Body of pancreas (tissue), 4 donors: ENCODE measurements at places on chromosomes 12 and 14. TPM values are rescaled to one million over a fixed set of nuclear protein-coding genes. Genes with fewer than 3 reads are reported as not detected.

GRCh38 chr12:131671276-131671675 is 39.6 kb upstream of the SFSWAP start:
- no peak for DNase-seq
- no peaks in the 10 kb centered on the region for H3K36me3 ChIP-seq
- H3K4me1 ChIP-seq, result no peaks in the 10 kb centered on the region
- no peak overlapping the region for H3K4me3 ChIP-seq

- H3K36me3 ChIP-seq, result no peaks in the 10 kb centered on the region
- no peak for DNase-seq
- H3K27ac ChIP-seq, result no peak overlapping the region
- H3K4me3 ChIP-seq, result no peak overlapping the region
- no peaks in the 10 kb centered on the region for H3K4me1 ChIP-seq
Measured at GRCh38 chr12:63020269-63020668, 85.3 kb upstream of the PPM1H start.

DNA sequence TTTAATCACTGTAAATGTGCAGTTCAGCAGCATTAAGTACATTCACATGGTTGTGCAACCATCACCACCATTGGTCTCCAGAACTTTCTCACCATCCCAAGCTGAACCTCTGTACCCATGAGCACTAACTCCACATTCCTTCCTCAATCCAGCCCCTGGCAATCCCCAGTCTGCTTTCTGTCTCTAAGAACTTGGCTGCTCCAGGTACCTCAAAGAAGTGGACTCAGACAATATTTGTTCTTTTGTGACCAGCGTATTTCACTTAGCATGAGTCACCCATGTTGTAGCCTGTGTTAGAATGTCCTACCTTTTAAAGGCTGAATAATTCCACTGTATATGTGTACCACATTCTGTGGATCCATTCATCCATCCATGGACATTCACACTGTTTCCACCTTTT is 64.6 kb downstream of the SLC24A4 start:
- no peak for DNase-seq
- H3K27me3 ChIP-seq, result no peaks in the 10 kb centered on the region
- no peak overlapping the region for H3K4me3 ChIP-seq

The LRP1-AS gene
- total RNA-seq, result not detected

The TMEM63C gene
- 3.6 TPM for total RNA-seq

DNA sequence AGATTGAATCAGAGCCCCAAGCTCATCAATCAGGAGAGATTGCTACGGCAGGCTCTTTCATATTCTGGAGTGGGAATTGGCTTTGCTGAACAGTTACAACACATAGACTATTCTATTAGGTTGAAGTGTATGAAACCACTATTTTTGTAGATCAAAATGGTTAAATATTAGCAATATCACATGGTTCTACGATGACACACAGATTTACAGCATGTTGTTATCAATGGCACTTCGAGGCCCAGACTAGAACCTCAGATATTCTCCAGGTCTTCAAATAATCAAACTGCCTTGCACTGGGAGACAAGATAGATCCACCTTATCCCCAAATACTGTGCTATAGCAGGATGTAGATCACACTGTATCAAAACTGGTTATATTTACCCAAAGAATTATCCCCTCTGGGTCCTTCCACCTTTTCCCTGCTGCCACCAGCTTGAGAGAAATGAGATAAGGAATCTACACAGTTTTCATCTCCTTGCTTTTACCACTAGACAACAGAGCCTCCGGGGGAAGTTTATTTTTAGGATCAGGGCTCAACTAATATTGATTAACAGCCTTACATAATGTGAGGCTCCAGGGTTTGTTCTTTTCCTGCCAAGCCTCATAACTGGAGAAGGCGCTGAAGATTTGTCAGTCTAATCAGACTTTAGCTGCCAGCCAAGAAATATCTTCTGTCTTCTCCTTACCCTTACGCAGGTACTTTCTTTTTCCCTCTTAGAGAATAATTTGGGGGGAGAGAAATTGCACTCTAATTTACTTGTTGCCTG is 507.1 kb downstream of the DIO2 start:
- peaks cover 15% of the 10 kb centered on the region for H3K4me1 ChIP-seq
- H3K36me3 ChIP-seq, result no peaks in the 10 kb centered on the region
- DNase-seq, result no peak
- H3K4me3 ChIP-seq, result no peak overlapping the region
- no peaks in the 10 kb centered on the region for H3K27me3 ChIP-seq

- no peaks in the 10 kb centered on the region for H3K36me3 ChIP-seq
- H3K4me1 ChIP-seq, result no peaks in the 10 kb centered on the region
- no peak overlapping the region for H3K4me3 ChIP-seq
- no peaks in the 10 kb centered on the region for H3K27me3 ChIP-seq
- no peak for DNase-seq
Measured at GRCh38 chr14:61644834-61645233, 50.5 kb upstream of the HIF1A start.

The NPC2 gene
- 130 TPM for total RNA-seq

The STYK1 gene
- total RNA-seq, result 0.26 TPM

The RASAL1 gene
- 2.1 TPM for total RNA-seq

The NUMB gene
- total RNA-seq, result 43.8 TPM

- no peak overlapping the region for H3K4me3 ChIP-seq
- no peaks in the 10 kb centered on the region for H3K36me3 ChIP-seq
- no peak for DNase-seq
- H3K4me1 ChIP-seq, result no peaks in the 10 kb centered on the region
Measured at GRCh38 chr12:27905285-27906126, 67.0 kb downstream of the PTHLH start.

DNA sequence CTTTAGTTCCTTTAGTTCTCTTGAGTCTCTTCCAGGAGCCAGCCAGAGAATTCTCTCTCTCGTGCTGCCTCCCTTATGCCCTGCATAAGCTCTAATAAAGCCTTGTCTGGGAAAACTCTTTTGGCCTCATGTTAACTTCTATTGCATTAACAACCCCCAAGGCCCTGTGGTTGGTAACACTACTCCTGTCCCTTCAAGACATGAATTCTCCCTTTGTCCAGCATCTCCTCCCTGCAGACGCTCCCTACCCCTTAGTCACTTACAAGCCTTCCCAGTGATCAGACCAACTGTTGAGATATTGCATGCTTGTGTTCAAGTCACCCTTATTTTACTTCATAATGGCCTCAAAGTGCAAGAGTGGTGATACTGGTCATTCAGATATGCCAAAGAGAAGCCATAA is 12.1 kb downstream of the LTBR start:
- H3K4me1 ChIP-seq, result peaks cover 13% of the 10 kb centered on the region
- no peaks in the 10 kb centered on the region for H3K27me3 ChIP-seq
- no peak overlapping the region for H3K4me3 ChIP-seq
- no peak for DNase-seq

The KRT74 gene
- not detected for total RNA-seq

DNA sequence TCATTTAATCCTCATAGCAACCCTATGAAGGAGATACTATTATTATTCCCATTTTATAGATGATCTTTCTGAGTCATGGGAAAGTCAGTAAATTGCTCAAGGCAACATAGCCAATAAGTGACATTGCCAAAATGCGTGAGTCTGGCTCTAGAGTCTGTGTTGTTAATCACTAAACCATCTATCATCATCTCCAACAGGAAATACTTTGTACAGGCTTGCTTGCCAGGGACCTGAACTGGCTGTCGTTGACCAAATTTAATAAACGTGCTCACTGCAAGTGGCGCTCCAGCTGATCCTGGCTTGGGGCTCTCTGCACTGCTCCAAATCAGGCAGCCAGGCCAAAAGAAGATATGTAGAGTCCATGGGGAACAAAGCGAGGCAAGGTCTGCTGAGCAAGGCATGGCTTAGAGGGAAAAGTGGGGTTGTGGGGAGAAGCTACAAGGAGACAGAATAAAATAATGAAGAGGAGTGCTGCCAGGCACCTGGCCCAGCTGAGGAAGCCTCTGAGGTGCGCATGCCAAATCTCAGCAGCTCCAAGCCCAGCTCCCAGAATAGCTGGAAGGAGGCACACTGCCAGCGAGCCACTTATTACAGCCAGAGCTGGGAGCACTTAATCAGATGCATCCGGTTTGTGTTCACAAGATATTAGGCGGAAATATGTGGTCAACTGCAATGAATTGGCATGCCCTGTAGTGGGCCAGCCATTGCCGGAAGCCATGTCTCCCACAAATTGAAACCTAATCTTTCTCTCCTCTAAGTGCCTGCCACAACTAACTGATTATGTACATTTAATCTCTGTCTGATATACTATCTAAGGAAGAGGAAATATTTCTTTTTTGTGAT is 43.3 kb upstream of the PTPRO start:
- no peak overlapping the region for H3K4me3 ChIP-seq
- peak overlapping the region; percentile 75 for H3K27ac ChIP-seq
- DNase-seq, result peak; percentile 52
- no peaks in the 10 kb centered on the region for H3K27me3 ChIP-seq

GRCh38 chr12:12804432-12804886 is 8.7 kb upstream of the DDX47 start:
- no peaks in the 10 kb centered on the region for H3K36me3 ChIP-seq
- no peak overlapping the region for H3K27ac ChIP-seq
- H3K4me3 ChIP-seq, result no peak overlapping the region

GRCh38 chr12:30643366-30643765 is 52.3 kb downstream of the IPO8 start:
- DNase-seq, result no peak
- H3K27ac ChIP-seq, result no peak overlapping the region
- peaks cover 2% of the 10 kb centered on the region for H3K36me3 ChIP-seq
- no peak overlapping the region for H3K4me3 ChIP-seq
- H3K4me1 ChIP-seq, result peaks cover 5% of the 10 kb centered on the region
- H3K27me3 ChIP-seq, result no peaks in the 10 kb centered on the region

The DIABLO gene
- 28.3 TPM for total RNA-seq

The NUP37 gene
- 12.2 TPM for total RNA-seq

GRCh38 chr14:49727171-49727570 is 34.3 kb downstream of the KLHDC1 start:
- no peak for DNase-seq
- H3K27me3 ChIP-seq, result no peaks in the 10 kb centered on the region
- no peaks in the 10 kb centered on the region for H3K4me1 ChIP-seq
- no peaks in the 10 kb centered on the region for H3K36me3 ChIP-seq
- no peak overlapping the region for H3K4me3 ChIP-seq
- H3K27ac ChIP-seq, result no peak overlapping the region

DNA sequence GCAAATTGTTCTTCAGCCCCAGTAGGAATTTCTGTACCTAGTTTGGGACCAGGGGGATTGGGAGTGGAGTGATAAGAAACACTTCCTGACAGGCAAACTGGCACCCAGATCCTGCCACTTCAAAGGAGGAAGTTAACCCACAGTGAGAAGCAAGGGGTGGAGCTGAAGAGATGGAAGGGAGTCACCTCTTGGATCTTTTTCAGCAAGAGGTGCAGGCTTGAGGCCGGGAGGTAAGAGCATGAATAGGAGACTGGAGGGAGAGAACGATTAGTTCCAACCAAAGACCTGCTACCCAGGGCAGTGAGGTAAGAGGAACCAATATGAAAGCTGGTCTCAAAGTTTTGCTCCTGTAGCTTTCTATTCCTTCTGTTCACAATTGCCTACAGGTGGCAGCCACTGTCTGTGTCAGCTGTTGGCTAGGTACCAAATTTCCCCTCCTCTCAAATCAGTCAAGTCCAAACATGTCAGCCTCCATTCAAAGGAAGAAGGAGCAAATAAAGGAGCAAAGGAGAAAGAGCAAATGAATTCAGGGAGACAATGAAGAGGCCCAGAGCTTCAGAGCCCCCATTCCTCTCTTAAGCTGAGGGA is 14.9 kb upstream of the TAC3 start:
- no peaks in the 10 kb centered on the region for H3K27me3 ChIP-seq
- no peaks in the 10 kb centered on the region for H3K36me3 ChIP-seq
- H3K4me1 ChIP-seq, result no peaks in the 10 kb centered on the region
- H3K4me3 ChIP-seq, result no peak overlapping the region
- no peak overlapping the region for H3K27ac ChIP-seq
- no peak for DNase-seq

The PACS2 gene
- total RNA-seq, result 102 TPM

The LIN7A gene
- total RNA-seq, result 1.0 TPM

DNA sequence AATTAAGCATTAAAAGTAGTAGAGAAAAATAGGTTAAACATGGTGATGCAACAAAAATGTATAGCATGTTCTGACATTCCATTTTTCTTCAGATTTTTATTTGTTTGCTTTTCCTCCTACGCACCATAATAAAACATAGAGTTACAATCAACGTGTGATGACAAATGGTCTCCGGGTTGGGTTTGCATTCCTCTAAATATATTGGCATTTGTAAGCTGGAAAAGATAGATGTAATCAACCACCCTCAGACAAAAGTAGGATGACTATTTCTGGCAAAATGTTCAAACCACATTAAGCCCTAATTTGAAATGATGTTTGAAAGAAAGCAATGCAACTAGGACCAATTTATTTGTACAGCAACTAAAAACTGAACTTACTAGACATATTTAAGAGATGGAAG is 58.4 kb downstream of the SLC25A21 start:
- H3K27me3 ChIP-seq, result no peaks in the 10 kb centered on the region
- H3K36me3 ChIP-seq, result no peaks in the 10 kb centered on the region
- no peak overlapping the region for H3K27ac ChIP-seq
- no peaks in the 10 kb centered on the region for H3K4me1 ChIP-seq

The EIF2S3B gene
- 0.26 TPM for total RNA-seq

- H3K27me3 ChIP-seq, result no peaks in the 10 kb centered on the region
- peak overlapping the region; percentile 91 for H3K27ac ChIP-seq
- H3K4me3 ChIP-seq, result peak overlapping the region; percentile 36
- H3K4me1 ChIP-seq, result peaks cover 44% of the 10 kb centered on the region
- H3K36me3 ChIP-seq, result peaks cover 30% of the 10 kb centered on the region
Measured at GRCh38 chr12:6532927-6533652, 1.2 kb upstream of the GAPDH start.

DNA sequence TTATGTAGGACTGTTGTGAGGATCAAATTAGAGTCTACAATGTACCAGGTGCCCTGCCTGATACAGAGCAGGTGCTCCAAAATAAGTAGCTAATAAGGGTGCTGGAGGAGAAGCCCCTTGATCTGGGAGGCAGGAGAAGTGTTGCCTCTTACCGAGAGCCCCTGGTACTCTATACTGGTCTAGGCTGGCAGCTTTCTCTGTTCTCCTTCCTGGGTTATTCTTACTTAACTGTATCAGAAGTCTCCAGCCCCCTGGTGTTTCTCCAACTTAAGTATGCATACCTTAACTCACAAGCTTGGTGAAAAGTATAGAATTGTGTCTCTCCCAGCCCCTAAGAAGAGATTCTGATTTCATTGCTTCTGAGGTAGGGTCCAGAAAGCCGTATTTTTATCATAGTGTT is 254.9 kb downstream of the LRIG3 start:
- H3K4me1 ChIP-seq, result no peaks in the 10 kb centered on the region
- no peaks in the 10 kb centered on the region for H3K36me3 ChIP-seq
- no peak overlapping the region for H3K27ac ChIP-seq
- H3K4me3 ChIP-seq, result no peak overlapping the region
- no peak for DNase-seq

The TPH2 gene
- total RNA-seq, result not detected
